Stimulated activated CD4-positive, alpha-beta T cell treated with anti-CD3 and anti-CD28 coated beads, Interleukin-12 subunit alpha, Interleukin-12 subunit beta, amount 100 ng/mL, for 4 hours (primary cell): ENCODE measurements at places on chromosomes 7 and 10.
A peak's percentile ranks its signal among the peaks of the same experiment; 100 is the strongest.

GRCh38 chr10:71623098-71623985 is 96.2 kb downstream of the C10orf105 start:
- DNase-seq = no peak

DNA sequence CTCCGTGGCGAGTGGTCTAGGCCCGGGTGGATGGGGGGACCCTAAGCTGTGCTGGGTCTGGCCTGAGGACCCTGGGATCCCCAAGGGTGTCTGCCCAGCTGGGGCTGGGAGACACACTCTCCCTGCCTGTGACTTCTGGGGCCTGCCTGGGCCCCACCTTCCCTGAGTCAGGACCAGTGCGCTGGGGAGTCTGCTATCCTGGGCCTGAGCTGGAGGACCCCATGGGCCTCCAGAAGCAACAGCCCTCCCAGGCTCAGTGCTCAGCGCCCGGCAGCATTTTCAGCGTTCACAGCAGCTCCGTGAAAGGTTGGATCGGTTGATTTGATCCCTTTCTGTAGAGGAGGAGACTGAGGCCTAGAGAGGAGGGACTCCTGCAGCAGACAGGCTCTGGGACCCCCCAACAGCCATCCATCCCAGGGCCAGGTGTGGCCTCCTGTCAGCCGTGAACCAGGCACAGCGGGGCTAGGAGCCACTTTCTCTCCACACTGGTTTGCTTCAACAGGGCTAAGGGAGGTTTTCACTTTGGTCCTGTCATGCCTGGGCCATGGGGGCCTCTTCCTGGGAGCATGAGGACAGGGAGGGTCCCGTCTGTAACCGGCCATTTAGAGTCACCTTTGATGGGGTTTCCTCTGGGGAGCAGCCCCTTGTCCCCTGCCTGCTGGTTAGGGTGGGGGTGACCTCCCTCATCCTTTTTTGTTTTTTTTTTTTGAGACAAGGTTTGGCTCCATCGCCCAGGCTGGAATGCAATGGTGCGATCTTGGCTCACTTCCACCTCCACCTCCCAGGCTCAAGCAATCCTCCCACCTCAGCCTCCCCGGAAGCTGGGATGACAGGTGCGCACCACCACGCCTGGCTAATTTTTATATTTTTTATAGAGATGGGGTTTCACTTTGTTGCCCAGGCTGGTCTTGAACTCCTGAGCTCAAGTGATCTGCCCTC is 12.4 kb downstream of the FOXL3 start:
- DNase-seq = no peak

DNA sequence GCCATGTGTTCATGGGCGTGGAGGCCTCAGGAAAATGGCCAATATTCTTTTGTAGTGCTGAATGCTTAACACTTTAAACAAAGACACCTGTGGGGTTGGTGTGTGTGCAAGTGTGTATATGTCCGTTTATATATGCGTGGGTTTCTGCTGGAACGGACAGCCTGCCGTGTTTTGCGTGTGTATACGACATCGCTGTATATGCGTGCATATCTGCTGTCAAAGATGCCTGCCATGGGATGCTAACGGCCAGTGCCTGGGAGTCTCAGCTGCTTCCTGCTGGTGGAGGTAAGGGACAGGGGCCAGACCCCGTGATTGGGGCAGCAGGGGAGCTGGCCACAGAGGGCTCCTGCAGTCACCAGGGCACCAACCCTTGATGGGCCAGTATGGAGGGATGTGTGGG is 216.3 kb upstream of the SHH start:
- no peak for DNase-seq

DNA sequence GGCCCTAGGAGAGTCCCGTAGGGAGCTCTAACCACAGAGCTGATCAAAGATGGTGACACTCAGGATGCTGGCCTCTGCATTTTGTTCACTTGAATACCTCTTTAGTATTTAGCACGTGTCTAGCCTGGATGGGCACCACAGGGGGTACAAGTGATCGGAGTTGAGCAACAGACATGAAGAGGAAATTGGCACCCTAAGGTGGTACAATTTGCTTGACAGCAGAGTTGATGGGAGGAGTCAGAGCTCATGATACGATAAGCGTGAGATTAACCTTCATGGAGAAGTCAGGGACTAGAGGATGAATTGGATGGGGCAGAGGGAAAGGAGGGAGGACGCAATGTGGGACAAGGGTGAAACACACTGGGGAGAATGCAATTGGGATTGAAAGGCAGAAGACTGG is 9.9 kb upstream of the ZNF212 start:
- no peak for DNase-seq

DNA sequence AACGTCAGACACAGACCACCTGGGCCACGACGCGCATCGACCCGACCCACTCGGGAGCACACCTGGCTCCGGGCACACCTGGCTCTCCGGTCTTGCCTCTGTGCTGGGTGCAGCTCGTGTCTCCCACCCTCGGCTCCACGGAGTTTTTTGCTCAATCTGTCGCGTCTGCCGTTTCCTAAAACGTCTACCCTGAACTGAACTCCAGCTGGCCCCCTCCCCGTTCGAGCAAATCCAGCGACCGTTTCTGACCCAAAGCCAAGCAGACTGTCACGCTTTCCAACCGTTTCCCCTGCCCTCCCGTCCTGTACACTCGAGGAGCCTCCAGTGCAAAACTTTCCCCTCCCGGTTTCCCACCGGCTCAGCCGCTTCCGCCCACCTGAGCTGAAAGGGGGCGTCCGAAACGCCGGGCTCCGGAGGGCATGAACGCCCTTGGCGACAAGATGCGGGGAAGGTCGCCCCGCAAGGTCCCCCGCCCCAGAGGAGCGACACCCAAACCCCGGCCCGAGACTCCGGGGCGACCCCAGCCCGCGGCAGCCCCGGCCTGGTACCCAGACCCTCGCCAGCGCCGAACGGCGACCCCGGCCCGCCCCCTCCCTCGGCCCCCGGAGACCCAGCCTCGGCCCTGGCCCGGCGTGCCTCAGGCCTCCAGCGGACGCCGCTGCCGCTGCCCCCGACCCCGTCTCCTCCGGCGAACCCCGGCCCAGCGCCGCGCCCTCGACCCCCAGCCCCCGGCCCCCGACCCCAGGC is 557 bp downstream of the CYTH3 start:
- DNase-seq = peak; percentile 10
